ENCODE measurements at places on chromosomes 16 and 17. TPM values are rescaled to one million over a fixed set of nuclear protein-coding genes. Genes with fewer than 3 reads are reported as not detected.
A peak's percentile ranks its signal among the peaks of the same experiment; 100 is the strongest.

The G6PC3 gene
- 106 TPM for total RNA-seq

The DHX40 gene
- 30.7 TPM for total RNA-seq

GRCh38 chr17:56172517-56172982, 19.3 kb downstream of the ANKFN1 start:
- H3K27ac ChIP-seq = peak overlapping the region; percentile 83
- no peaks in the 10 kb centered on the region for H3K27me3 ChIP-seq
- H3K36me3 ChIP-seq = no peaks in the 10 kb centered on the region
- DNase-seq = peak; percentile 43
- H3K4me1 ChIP-seq = peaks cover 81% of the 10 kb centered on the region
- no peak overlapping the region for H3K4me3 ChIP-seq

DNA sequence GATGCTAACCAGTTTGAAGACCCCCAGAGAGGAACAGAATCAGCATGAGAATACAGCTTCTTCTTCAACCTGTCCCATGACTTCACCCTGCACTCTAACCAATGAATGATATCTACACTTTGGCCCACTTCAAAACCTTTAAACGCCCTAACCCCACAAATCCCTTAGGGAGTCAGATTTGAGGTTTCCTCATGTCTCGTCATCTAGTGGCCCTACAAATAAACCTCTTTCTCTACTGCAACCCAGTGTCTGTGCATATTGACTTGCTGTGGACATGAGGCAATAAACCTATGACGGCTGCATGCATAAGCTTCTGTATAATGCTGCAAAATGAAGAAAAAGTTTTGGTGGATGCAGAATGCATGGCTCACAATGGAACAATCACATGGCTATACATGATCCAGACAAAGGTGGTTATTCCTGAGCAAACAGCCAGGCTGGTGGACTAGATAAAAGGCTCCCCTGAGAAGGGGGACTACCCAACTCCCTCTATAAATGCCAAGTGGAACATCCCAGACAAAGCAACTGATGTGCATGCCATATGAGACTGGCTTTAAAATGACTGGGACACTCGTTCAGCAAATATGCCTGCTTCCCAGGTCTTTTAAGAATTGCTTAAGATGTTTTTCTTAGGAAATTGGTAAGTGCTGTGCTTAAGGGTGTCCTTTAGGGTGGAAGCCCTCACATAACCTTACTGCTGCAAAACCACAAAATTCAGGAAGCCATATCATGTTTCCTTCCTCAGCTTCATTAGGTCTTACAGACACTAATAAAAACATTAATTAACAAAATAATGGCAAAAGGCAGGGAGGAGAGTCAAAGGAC, 12.2 kb downstream of the N4BP1 start:
- H3K4me3 ChIP-seq = no peak overlapping the region
- no peaks in the 10 kb centered on the region for H3K27me3 ChIP-seq
- peaks cover 26% of the 10 kb centered on the region for H3K36me3 ChIP-seq
- peak; percentile 39 for DNase-seq

- no peak overlapping the region for H3K27ac ChIP-seq
- no peak for DNase-seq
- peaks cover 8% of the 10 kb centered on the region for H3K27me3 ChIP-seq
- no peaks in the 10 kb centered on the region for H3K36me3 ChIP-seq
Observed at GRCh38 chr16:9260666-9261065, 169.2 kb downstream of the HAPSTR1 start.

DNA sequence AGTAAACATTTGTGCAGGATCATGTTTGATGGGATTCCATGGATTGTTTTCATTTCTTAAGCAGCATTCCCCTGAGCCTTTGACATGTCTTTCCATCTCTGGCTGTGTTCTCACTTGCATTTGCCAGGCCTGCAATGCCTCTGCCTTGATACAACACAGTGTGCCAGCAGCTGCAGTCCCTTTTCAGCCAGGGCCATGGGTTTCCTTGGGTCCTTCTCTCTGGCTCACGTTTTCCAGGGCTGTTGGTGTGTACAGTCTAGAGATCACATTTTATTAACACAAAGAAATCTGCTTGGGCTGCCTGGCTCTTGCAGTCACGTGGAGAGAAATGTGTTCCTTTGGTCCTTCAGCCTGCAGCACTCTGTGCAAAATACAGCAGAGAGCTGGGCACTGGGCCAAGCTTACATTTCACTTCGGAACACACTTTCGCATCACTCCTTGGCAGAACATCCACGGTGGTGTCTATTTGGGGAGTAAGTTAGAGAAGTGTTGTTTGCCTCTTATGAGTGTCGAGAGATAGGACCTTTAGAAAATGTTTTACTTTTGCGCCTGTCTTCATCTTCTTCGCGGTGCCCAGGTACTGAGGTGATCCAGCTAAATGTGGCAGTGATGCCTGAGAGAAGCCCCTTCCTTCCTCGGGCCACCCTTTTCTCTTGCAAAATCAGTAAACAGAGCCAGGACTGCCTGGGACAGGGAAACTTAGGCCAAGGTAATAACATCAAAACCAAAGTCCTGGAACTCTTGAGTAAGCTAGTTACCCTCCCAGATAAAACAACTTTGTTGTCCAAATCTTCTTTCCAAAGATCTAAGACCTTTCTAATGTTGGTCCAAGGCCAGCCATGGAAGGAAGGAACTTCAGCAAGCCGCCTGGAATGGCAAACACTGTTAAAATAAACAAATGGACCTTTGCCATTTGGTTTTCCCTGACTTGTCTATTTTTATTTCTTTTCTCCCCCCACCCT, 20.9 kb downstream of the HLF start:
- H3K36me3 ChIP-seq = no peaks in the 10 kb centered on the region
- H3K27me3 ChIP-seq = peaks cover 4% of the 10 kb centered on the region
- H3K4me1 ChIP-seq = peaks cover 22% of the 10 kb centered on the region
- no peak overlapping the region for H3K27ac ChIP-seq

- H3K27ac ChIP-seq = no peak overlapping the region
- H3K36me3 ChIP-seq = no peaks in the 10 kb centered on the region
- no peaks in the 10 kb centered on the region for H3K27me3 ChIP-seq
- H3K4me1 ChIP-seq = peaks cover 20% of the 10 kb centered on the region
Observed at GRCh38 chr17:28367641-28368305, 2.3 kb downstream of the VTN start.

DNA sequence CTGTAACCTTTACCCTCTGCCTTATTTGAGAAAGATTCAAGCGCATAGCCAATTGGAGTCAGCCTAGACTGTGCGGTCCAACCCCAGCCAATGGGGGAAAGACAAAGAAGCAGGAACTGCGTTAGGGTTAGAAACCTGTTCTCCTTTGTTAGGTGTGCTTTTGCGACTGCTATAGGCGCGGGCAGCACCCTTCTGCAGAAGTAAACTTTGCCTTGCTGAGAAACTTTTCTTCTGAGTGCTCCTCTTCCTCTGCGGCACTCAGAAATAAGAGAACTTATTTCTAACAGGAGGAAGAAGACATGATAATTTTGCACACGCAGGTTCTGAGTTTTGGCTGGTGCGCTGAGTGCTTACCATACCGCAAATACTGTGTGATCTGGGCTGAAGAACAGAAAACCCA, 9.0 kb downstream of the TXNL4B start:
- H3K36me3 ChIP-seq = peaks cover 35% of the 10 kb centered on the region
- no peak for DNase-seq
- H3K27me3 ChIP-seq = no peaks in the 10 kb centered on the region
- no peaks in the 10 kb centered on the region for H3K4me1 ChIP-seq
- H3K27ac ChIP-seq = no peak overlapping the region
- no peak overlapping the region for H3K4me3 ChIP-seq

DNA sequence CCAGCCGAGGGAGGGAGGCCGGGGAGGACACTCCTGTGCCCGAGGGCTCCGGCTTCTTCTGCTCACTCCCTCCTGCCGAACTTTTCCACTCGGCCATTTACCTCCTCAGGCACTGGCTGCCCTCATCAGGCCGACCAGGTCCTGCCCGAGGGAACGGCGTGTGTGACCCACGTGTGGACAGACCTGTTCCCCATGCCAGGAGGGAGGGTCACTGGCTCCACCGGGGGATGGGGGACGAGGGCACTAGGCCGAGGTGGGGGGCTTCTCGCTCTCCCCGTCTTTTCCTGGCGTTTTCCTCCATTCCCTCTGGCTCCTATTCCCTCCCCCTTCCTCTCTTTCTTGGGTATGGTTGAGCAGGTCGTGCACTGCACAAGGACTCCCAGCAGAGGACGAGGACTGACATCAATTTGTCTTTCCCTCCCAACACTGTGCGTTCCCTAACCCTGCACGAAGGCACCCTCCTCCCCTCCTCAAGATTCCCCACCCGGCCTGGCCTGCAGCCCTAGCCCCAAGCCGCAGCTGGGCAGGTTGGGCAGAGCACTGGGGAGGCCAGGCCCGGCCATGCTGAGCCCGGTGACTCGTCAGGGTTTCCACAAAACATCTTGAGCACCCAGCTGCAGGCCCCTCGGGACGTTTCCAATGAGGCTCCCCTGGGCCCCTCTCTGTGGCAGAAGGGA, 3.2 kb upstream of the IL17C start:
- H3K4me3 ChIP-seq = peak overlapping the region; percentile 64
- peak; percentile 18 for DNase-seq
- H3K36me3 ChIP-seq = no peaks in the 10 kb centered on the region
- H3K4me1 ChIP-seq = peaks cover 17% of the 10 kb centered on the region
- peak overlapping the region; percentile 13 for H3K27ac ChIP-seq
- peaks cover 11% of the 10 kb centered on the region for H3K27me3 ChIP-seq

DNA sequence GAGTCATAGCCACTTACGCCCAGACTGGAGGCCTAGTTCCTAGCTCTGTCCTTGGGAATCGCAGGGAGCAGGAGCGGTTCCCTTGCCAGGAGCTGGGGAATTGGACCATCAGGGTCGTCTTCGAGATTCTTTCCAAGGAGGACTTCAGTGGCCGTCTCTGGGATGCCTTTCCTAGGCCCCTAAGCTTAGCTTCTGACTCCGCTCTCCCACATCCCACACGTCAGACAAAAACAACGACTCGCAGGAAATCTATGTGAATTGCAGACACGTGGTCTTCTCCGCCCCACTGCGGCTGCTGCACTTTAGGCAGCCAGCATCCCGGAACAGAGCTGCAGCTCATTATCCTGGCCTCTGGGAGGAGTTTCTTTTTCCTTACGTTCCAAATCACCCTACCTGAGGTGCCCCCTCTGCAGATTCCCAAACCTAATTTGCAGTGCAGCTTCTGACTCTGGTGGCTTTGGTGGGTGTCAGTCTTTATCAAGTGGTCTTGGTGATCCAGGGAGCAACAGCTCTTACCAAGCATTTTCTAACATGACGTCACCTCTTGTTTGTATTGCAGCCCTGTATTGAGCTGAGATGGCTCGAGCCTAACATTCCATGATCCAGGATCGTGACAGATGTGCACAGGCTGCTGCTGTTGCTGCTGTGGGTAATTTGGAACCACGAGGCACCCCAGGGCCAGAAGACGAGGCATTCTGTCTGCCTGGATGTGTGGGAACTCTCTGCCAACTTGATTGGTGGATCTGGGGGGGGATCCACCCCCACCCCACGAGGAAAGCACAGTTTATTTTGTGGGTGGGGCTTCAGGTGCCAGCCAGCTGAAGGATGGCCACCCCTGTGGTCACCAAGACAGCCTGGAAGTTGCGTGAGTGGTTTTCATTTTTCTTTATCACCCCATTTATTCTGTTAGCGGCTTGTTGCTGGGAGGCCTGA, 1.1 kb downstream of the KATNB1 start:
- peaks cover 25% of the 10 kb centered on the region for H3K4me1 ChIP-seq
- peaks cover 5% of the 10 kb centered on the region for H3K27me3 ChIP-seq
- H3K27ac ChIP-seq = peak overlapping the region; percentile 98
- H3K4me3 ChIP-seq = peak overlapping the region; percentile 97
- peak; percentile 78 for DNase-seq

DNA sequence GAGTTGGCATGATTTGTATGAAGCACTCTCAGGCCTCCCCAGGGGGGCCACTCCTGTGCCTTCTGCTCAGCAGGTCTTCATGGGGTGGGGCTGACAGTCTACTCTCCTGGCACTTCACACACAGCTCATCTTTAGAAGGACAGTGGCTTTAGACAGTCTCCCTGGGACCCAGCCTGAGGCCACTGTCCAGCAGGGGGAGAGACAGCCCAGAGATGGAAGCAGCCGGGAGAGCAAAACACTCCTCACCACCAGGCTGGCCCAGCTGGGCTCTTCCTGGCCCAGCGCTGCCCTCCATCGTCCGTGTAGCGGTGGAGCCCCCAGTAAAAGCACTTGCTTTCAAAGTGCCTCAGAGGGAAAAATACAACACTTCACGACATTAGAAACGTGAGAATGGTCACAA, 62.0 kb upstream of the CRHR1 start:
- no peak overlapping the region for H3K27ac ChIP-seq
- H3K4me1 ChIP-seq = peaks cover 22% of the 10 kb centered on the region
- no peak overlapping the region for H3K4me3 ChIP-seq
- no peaks in the 10 kb centered on the region for H3K36me3 ChIP-seq
- peaks cover 28% of the 10 kb centered on the region for H3K27me3 ChIP-seq
- DNase-seq = peak; percentile 29

GRCh38 chr16:55144651-55145050, 179.4 kb upstream of the IRX6 start:
- H3K27ac ChIP-seq = no peak overlapping the region
- H3K27me3 ChIP-seq = peaks cover 1% of the 10 kb centered on the region
- no peak for DNase-seq
- no peak overlapping the region for H3K4me3 ChIP-seq
- H3K36me3 ChIP-seq = no peaks in the 10 kb centered on the region

- no peak overlapping the region for H3K4me3 ChIP-seq
- peaks cover 33% of the 10 kb centered on the region for H3K4me1 ChIP-seq
- peaks cover 3% of the 10 kb centered on the region for H3K27me3 ChIP-seq
- peaks cover 43% of the 10 kb centered on the region for H3K36me3 ChIP-seq
- DNase-seq = no peak
Observed at GRCh38 chr16:4060009-4060408, 56.2 kb downstream of the ADCY9 start.

GRCh38 chr17:74134991-74135390, 68.5 kb upstream of the RPL38 start:
- no peak for DNase-seq
- no peak overlapping the region for H3K4me3 ChIP-seq
- H3K4me1 ChIP-seq = no peaks in the 10 kb centered on the region
- peaks cover 6% of the 10 kb centered on the region for H3K27me3 ChIP-seq
- H3K36me3 ChIP-seq = peaks cover 6% of the 10 kb centered on the region

Data from HFFc6 (cell line).